IPS DF 19.7 (cell line): ENCODE measurements at places on chromosomes 1 and 21.

DNA sequence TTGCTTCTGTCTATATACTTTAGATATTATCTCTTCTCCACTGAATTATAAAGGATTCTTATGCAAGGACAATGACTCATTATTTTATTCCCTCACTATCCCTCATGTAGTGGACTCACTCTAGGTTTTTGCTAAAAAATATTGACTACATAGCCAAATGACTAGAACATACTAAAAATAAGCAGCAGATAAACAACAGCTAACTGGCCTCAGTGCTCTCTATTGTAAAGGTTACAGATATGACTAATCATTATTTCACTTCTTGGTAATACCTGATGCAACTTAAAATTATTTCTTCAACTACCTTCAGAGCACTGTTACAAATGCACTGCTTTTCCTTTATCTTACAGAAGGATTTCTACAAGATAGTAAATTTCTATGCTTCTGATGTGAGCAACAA lies 147.6 kb upstream of the DEPDC1 start:
- DNase-seq: no peak

- DNase-seq: no peak
Measured at GRCh38 chr1:226728448-226728847, 10.6 kb downstream of the ITPKB start.

DNA sequence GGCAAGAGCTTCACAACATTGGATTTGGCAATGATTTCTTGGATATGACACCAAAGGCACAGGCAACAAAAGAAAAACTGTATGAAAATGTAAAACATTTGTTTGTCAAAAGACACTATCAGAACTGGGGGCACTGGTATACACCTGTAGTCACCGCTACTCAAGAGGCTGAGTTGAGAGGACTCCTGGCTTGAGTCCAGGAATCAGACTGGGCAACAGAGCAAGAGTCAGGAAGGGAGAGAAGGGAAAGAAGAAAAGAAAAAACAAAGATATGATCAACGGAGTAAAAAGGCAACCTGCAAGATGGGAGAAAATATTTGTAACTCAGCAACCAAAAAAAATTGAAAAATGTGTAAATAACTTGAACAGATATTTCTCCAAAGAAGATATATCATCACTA lies 6.0 kb upstream of the TUT4 start:
- DNase-seq: no peak

- DNase-seq: no peak
Measured at GRCh38 chr1:183522104-183522503, 49.8 kb downstream of the SMG7 start.

DNA sequence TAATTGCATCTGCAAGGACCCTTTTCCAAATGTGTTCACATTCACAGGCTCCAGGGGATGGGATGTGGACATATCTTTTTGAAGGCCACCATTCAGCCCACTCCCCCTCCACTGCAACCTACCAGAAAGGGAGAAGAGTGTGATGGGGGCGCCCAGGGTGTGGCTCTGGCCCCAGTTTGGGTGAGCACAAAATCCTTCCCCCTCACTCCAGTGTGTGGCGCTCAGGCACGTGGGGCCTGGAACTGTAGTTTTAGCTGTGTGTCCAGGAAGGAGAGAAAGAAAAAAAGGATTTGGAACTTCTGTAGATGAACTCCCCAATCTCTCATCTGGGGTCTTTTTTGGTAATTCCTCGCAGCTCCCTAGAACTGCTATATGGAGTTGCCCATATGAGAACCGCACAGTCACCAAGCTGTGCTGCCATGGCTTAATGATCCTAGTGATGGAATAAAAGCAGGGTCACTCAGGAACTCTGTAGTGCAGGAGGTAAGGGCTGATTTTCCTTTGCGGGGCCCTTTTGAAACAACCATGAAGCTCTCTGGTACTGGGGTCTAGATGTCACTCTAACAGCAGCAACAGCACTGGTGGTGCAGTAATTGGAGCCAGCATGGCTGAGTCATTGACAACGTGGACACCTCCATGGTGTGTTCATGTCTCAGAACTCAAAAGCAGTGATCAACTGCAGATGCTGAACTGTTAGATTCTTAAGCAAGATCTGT lies 17.0 kb downstream of the AGT start:
- no peak for DNase-seq

DNA sequence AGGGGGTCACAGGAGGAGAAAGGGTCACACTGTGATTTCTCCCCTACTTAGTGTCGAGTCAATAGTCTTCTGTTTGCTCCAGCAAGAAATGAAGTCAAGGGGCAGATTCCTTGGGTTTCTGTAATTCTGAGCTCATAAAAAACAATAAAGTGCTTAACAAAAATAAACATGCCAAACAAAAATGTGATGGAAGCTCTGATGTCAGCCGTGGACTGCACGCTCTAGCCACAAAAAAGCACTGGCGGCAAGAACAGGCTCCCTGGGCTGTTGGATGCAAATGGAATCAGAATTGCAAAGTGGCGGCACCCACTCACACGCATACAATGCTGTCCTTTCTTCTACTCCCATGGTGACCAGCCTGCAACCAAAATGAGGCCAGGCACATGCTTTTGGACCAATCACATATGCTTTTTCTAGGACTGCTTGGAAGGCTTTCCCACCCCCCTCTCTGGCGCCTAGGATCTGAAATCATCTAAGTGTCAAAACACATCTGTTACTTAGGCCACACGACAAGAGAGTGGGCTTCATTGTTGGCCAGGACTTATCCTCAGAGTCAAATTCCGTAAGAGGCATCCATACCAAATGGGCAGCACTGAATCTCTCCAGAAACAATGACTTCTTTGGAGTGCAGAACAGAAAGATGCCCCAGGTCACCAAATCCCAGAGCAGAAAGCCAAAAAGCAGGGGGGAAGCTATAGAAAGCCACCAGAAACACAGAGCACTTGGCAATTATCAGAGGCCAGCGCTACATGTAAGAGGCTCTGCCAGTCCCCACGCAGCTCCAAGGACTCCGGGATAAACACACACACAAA lies 9.2 kb downstream of the C1orf198 start:
- no peak for DNase-seq

GRCh38 chr1:182087304-182087703 lies 25.8 kb upstream of the ZNF648 start:
- DNase-seq: no peak

GRCh38 chr1:167602840-167603239 lies 27.2 kb upstream of the RCSD1 start:
- no peak for DNase-seq

DNA sequence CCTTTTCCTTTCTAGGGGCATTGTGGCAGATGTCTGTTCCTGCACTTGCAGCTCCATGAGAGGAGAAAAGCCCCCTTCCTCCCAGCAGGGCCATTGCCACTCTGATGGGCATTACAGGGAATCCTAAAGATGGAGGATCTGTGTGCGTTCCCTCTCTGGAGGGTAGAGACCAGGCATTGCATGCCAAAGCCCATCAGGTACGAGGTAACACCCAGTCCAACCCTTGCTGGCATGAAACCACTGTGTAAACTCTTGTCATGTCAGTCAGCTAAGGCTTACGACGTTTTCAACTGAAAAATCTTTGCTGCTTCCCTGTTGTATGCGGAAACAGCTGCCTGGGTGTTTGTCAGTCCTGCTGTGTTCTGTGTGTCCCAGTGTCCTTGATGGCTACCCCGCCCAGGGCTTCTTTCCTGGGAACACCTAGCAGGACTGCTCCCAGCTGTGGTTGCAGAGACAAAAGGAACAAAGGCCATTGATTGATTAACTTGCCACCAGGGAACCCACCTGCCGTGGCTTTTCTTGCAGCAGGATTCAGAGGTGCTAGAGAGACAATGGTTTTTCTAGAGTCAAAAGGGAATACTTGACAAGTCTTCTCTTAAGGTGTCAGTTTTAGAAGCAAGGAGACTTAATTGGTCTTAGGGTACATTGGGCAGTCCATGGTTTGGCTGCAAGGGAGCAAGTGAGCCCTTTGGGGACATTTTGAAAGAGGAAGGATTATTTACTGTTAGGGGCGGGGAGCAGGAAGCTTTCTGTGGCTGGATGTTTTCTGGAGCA lies 24.6 kb downstream of the B3GALT5 start:
- no peak for DNase-seq

- DNase-seq: no peak
Measured at GRCh38 chr1:39195166-39196111, 9.1 kb upstream of the MACF1 start.

DNA sequence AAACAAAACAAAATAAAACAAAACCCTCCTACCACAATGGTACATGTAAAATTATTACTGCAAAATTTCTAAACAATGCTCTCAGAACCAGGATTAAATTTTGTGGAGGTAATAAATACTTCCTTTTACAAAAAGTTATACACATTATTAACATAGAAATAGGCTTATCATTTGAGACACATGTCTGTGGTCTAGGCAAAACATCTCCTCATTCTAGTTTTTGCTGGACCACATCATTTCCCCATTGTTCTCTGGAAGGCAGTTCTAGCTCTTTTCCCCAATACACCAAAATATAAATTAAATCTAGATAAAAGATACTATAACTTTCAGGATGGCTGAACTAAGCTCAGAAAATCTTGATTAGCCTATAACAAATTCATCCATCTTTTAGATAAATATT lies 18.4 kb downstream of the EXTL2 start:
- no peak for DNase-seq

- DNase-seq: no peak
Measured at GRCh38 chr1:22428672-22429071, 23.0 kb upstream of the ZBTB40 start.

DNA sequence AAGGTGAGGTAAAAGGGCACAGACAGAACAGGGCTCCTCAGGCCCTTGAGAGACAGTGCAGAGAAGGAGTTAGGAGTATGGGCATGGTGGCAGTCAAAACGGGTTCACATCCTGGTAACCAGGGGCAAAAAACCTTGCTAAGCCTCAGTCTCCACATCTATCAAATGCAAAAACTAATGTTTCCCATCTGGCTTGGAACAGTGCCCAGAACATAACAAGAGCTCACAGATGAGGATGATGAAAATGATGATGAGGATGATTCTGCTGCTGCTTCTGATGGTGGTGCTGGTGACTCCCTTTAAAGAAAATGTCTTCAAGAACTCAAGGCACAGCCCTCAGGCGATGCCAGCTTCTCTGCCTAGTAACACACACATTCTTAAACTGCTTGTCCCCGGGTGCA lies 24.1 kb downstream of the HHIPL2 start:
- no peak for DNase-seq

GRCh38 chr1:230578616-230579015 lies 63.7 kb upstream of the COG2 start:
- DNase-seq: no peak

DNA sequence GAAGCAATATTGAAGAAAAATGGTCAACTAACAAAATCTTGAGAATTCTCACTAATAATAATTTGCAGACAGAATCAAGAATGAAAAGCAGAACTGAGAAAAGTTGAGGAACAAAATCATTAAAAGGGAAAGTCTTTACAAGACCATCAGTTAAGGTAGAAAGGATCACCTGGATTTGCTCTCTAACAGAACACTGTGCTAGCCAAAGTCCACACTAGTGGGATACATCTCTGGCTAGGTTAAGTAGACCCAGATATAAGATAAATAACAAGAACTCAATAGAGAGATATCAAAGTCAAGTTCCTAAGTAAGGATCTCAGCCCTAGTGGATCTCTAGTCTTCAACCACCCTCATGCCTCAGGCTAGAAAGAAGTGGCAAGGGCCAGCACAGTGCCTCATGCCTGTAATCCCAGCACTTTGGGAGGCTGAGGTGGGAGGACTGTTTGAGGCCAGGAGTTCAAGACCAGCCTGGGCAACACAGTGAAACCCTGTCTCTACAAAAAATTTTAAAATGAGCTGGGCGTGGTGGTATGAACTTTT lies 19.6 kb downstream of the IPP start:
- DNase-seq: no peak

DNA sequence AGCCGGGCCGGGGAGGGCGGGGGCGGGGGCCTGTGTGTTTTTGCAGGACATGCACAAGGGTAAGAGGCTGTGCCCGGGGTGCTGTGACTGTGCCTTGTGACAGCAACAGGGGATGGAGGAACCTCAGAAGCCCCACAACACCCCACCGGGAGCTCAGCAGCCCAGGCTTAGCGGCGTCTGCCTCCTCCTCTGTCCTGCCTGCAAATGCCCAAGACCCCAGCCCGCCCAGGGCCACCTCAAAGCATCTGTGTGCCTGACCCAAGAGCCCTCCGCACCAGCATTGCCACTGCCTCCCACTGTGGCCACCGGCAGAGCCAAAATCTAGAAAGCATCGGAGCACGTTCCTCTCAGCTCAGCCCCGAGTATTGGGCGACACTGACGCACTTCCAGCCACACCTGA lies 2.7 kb upstream of the ACTRT2 start:
- no peak for DNase-seq

DNA sequence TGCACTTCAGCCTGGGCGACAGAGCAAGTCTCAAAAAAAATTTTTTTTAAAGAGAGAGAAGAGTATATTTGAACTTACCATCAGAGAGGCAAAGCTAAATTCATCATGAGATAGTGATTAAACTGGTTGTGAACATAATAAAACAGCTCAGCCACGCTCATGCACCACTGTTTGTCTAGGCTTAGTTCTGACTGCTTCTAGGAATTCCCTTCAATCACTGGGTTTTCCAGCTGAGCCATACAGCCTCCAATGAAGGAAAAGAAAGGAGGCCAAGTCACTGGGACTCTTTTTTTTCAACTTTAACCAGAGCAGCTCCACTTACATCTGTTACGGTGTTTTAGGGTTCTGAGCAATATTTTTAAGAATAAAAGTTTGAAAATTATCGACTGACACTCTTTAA lies 50.4 kb upstream of the HNRNPU start:
- no peak for DNase-seq
